GM04504 (cell line): ENCODE measurements at places on chromosomes 5 and 9.

GRCh38 chr5:74035521-74035937 lies 409.5 kb downstream of the ARHGEF28 start:
- peak; percentile 40 for DNase-seq

DNA sequence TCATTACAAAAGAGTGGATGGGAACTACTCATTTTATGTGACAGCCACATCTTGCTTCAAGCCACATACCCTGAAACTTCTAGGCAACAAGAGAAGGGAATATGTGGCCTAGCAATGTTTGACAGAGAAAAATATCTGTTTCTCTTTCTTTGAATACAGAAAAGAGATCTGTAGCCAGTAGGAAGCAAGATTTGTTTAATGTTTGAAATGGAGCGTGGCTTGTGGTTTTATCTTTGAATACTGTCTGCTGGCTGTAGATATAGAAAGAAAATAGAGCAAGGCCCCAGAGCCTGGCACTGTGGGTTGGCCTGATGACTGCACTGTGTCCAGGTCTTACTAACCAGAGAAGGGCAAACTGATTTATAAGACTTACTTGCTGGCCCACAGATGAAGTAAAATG lies 133.8 kb downstream of the ARHGEF28 start:
- DNase-seq, result no peak

DNA sequence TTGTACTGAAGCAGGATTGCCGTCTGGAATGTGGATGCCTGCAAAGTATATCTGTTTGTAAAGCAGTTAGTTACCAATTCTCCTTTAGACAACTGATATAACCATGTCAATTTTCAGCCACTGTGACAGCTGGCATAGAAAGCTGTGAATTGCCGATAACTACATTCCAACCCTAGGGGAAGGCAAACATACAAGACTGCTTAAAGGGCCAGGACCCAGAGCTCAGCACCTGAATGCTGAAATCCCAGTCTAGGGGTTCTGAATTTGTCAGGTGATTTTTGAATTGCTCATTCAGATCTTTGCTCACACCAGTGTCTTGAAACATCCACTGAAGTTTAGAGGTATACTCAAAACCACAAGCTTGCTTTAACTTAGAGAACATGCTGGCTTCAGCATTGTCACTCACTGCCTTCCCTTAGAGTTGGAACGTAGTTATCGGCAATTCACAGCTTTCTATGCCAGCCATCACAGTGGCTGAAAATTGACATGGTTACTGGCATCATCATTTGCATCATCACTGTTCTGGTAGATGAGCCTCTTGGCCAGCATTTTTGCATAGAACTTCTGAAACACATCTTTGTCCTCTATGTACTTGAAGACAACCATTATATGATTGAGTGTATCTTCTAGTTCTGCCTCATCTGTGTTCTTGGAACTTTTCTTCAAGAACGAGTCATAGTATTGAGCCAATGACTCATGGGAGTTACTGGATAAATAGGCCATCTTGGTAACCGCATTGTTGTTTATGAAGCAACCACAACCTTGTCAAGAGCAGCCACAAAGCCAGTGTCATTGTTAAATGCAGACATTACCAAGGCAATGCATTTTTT lies 82.1 kb downstream of the CCDC192 start:
- no peak for DNase-seq

DNA sequence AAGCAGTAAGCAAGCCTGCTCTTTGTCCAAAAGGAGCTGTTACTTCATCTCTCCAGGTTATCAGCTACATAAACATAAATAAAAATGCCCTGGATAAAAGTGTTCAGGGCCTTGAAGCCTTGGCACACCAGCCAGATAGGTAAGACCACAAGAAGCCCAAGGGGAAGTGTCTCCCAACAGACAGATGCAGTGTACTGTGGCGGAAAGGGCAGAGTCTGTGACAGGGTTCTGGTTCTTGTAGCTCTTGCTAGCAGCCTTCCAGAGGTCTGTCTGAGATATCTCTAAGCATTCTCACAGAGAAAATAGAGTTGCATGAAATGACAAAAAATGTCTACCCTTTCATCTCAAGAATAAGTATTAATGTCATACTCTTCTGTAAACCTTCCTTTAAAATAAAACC lies 30.1 kb downstream of the ISOC1 start:
- DNase-seq, result no peak

GRCh38 chr9:87464110-87464991 lies 33.3 kb upstream of the DAPK1 start:
- peak; percentile 13 for DNase-seq

- DNase-seq, result no peak
Observed at GRCh38 chr9:38390851-38391250, 1.7 kb upstream of the ALDH1B1 start.

DNA sequence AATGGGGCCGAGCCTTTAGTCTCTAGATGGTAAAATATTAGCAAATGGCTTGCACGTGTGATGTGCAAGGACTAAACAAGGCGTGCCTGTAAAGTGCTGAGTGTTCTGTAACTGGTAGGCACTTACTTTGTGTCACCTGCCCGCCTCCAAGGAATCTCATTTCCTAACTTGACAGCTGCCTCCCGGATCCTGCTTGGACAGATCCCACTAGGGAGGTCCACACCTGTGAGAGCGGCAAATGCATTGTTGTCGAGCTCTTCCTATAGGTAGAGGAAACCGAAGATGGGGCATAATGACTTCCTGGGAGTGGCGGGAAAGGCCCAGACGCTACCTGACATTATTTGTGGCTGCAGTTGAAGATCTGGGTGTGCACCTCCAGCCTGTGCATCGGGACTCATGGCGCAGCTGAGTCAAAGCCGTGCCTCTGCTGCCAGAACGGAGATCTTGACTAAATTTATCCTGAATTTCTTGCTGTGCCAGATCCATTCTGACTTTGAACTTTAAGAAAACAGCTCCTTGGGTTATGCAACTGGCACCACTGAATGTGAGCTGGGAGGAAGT lies 79.8 kb downstream of the TENT4A start:
- DNase-seq, result no peak

- no peak for DNase-seq
Observed at GRCh38 chr5:37695647-37696046, 144.2 kb downstream of the GDNF start.

- DNase-seq, result no peak
Observed at GRCh38 chr9:99083051-99083450, 21.9 kb upstream of the TGFBR1 start.

DNA sequence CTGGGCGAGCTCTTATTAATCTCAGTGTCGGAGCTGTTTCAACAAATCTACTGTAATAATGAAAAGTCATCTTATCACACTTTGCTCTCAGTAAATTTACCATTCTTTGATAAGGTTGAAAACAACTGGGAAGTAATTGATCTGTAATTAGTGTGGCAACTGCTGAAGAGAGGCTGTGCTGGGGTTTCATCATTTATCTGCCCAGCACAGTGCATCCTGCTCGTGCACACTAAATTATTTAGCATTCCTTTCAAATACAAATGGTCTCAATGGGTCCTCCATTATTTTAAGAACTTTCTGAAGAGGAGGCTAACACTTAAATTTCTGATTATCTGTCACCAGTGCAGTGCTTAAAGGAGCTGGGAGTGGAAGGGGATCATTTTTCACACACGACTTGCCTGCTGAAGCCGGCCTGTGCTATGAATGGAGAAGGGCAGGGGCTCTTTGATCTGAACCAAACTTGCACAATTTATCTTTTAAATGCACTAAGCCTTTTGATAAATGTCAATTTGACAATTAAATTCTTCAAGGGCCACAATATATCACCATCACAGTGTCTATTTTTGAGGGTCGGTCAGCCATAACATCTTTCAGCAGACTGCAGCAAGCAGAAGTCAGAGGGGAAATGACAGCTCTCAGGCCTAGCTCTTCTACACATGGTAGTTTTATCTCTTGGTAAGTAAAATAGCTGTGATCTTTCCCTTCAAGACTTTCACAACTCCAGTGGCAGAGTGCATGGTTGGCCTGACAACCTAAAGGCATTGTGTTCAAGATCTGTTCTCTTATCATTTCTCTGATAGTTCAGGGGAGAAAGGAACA lies 106.4 kb upstream of the EFNA5 start:
- DNase-seq, result no peak

- DNase-seq, result no peak
Observed at GRCh38 chr5:80591352-80591751, 21.3 kb upstream of the ANKRD34B start.

DNA sequence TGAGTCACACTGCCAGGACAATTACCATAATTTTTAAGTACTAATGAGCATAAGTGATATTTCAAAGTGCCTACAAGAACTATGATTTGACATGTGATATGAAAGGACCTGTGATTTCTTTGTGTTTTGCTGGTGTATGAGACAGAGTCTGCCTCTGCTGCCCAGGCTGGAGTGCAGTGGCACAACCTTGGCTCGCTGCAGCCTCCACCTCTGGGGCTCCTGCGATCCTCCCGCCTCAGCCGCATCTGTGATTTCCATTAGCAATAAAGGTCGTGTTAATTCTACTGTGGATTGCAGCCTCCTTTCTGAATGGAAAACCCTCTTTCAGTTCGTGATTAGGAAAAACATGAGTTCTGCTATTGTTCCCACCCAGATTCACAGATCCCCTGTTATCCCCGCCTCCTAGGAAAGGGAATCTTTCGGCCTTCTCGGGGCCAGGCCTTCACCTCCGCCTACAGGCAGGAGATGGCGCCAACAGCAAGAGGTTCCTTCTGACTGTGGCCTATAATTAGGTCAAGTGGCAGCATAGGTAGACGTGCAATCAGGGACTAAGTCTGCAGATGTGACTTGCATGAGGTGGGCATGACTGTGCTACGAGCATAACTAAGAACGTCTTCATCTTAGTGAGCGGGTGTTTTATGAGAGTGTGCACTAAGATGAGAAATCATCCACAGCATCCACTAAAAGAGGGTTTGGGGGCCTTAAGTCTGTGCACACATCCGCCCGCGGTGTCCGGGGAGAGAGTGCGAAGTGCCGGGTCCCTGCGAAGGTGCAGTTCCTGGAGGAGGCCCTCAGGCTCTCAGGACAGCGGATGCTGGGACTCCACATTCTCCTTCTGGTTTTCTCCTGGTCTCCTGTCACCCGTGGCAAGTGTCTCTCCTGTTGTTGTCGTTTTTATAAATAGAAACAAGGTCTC lies 23.1 kb downstream of the TRIM7 start:
- no peak for DNase-seq

GRCh38 chr5:175816348-175816747 lies 55.0 kb upstream of the CPLX2 start:
- DNase-seq, result no peak

- DNase-seq, result no peak
Observed at GRCh38 chr5:159858871-159859270, 57.4 kb upstream of the ADRA1B start.

DNA sequence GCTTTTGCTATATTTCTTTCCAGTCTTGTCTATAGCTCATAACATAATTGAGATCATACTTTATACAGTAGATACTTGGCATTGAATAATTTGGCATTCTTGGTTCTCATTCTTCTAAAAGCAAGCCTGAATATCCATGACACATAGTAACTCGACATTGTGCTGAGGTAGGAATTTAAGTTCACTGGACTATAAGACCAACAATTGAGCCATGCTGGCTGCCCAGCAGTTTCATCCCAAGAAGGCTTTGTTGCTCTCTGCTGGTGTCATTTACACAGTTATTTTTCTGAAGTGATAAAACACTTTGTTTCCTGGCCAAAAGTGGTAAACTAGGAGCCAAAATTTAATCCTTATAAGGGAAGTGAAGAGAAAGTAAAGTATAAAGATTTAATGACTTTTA lies 192.0 kb downstream of the ADAMTSL1 start:
- DNase-seq, result no peak

GRCh38 chr5:135921388-135921787 lies 25.7 kb upstream of the IL9 start:
- peak; percentile 30 for DNase-seq

DNA sequence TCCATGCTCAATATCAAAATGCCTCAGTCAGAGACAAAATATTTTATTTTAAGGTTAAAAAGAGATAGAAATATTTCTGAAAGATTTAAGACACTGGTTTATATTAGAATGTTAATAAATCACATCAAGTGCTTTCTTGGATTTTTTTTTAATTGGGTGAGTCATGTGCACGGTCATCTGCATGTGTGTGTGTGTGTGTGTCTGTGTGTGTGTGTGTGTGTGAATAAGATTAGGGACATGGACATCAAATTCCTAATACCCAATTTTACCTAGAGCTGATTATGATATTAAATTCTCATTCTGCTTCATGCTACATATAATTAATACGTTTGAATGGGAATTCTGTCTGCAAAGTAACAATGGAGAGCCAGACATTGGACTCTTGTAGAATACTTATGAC lies 122.9 kb downstream of the BASP1 start:
- DNase-seq, result no peak

- no peak for DNase-seq
Observed at GRCh38 chr5:128196791-128197190, 113.2 kb downstream of the SLC12A2 start.

- no peak for DNase-seq
Observed at GRCh38 chr9:69322256-69322655, 2.8 kb upstream of the ENTREP1 start.

GRCh38 chr5:17734011-17734410 lies 99.8 kb downstream of the TAF11L14 start:
- DNase-seq, result no peak

DNA sequence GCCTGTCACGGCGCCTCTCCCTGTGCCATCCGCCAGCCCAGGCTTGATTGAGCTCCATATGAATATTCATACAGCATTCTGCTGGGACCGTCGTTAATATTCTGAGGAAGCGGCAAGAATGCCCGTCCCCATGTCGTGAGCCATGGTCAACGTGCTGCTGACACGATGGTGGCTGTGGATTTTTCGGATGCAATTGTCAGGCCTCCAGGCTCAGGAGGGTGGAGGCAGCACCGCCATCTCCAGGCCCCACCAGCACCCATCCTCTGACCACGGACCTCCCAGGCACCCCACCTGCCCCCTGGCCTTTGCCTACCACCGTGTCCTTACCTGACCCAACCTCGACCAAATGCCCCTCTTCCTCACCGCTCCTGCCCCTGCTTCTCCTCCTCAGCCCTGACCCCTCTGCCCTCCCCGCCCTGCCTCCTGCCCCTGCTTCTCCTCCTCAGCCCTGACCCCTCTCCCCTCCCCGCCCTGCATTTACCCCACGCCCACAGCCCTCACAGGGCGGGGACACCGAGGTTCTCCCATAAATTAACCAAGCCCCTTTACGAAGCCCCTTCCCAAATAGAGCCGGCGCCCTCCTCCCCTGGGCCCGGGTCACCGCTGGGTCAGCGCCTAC lies 9.9 kb downstream of the TMEM250 start:
- DNase-seq, result no peak

DNA sequence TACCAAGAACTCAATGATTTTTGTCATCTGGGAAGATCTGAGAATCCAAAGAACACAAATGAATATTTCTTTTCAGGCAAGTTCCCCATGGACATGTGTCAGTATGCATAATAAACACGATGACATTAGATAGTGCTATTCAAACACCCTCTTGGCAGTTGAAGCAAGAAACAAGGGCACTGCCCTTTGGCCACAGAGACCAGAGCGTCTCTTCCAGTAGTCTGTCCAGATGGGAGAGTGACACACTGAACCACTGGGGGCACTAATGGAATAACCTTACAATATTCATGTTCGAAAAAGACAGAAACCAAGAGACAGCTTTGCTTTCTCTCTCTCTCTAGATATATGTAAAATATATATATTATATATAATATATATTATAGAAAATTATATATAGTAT lies 301.9 kb downstream of the CTNND2 start:
- DNase-seq, result no peak

- DNase-seq, result no peak
Observed at GRCh38 chr5:179378116-179378440, 32.8 kb upstream of the ADAMTS2 start.
